ENCODE measurements at places on chromosomes 3 and 15.
A peak's percentile ranks its signal among the peaks of the same experiment; 100 is the strongest.

DNA sequence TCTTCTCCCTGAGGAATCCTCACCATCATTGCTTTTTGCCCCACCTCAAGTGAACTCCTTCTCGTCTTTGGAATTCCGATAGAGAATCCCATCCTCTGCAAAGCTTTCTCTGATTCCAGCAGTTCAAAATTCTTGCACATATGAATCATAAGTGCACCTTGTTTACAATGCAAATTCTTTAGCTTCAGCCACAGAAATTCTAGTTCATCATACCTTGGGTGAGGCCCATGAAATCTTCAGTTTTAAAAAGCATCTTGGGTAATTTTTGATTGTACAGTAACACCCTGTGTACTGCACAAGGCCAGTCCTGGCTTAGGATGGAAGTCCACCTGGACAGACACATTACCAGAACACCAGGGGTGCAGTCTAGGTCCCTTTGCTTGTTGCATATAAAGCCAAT is 30.8 kb downstream of the MDFIC2 start:
- DNase-seq = no peak
- no peaks in the 10 kb centered on the region for H3K4me1 ChIP-seq
- no peaks in the 10 kb centered on the region for H3K27me3 ChIP-seq
- no peak overlapping the region for H3K4me3 ChIP-seq

- no peaks in the 10 kb centered on the region for H3K27me3 ChIP-seq
- no peak for DNase-seq
- H3K27ac ChIP-seq = no peak overlapping the region
- H3K4me1 ChIP-seq = no peaks in the 10 kb centered on the region
- no peaks in the 10 kb centered on the region for H3K36me3 ChIP-seq
These were observed 393 bp upstream of the CPNE9 start for GRCh38 chr3:9703240-9703639.

DNA sequence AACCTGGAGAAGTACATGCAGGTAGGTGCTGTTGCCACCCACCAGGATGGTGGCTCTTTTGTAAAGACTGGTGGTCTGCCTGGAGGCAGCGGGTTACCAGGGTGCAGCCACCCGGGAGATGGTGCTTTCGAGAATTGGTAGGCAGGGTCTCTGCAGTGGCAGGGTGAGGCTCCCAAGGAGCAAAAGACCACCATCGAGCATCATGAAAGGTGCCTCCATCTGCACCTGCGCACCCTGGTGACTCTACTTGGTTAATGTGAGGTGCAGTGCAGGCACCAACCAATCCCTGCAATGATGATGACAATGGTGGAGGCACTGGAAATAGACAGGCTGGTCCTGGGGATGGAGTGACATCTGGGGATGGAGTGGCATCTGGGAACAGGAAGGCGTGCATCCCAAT is 236.7 kb downstream of the ADAMTS17 start:
- H3K27ac ChIP-seq = no peak overlapping the region
- H3K36me3 ChIP-seq = no peaks in the 10 kb centered on the region
- H3K27me3 ChIP-seq = no peaks in the 10 kb centered on the region
- no peaks in the 10 kb centered on the region for H3K4me1 ChIP-seq

DNA sequence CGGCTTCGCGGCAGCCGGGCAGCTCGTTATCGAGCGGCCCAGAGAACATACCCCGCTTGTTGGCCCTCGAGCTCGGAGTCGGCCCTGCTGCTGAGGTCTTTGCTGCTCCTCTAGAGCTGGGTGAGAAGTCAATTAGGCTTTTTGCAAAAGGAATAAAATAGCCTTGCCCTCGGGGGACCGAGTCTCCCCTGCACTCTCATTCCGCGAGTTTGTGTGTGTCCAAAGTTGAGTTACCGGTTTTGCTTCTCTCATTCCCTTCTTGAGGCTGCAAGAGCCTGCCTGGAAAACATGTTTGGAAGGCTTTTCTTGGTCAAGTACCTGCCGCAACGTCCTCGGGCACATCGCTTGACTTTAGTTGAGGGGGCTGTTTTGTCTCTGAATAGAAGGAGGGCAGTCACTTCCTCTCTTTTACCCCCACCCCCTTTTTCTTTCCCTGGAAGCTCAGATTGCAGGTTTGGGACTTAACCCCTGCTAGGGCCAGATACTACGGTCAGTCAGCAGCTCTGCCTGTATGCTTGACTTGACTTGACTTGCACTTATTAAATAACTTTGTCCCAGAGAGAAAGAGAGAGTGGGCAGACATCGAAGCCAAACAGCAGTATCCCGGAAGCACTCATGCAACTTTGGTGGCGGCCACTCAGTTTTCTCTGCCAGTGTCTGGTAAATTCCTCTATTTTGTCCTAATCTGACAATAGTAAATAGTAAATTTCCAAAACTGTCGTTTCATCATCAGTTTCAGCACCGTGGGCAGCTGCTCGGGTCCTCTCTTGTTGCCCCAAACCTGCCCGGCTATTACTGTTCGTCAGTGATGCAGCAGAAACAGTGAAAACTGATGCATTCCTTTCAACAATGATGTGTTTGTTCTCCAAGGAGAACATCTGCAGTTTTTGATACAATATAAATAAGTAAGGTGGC is 609 bp downstream of the RNF13 start:
- no peaks in the 10 kb centered on the region for H3K36me3 ChIP-seq
- H3K27me3 ChIP-seq = no peaks in the 10 kb centered on the region
- peak overlapping the region; percentile 69 for H3K27ac ChIP-seq
- peak overlapping the region; percentile 89 for H3K4me3 ChIP-seq
- H3K4me1 ChIP-seq = peaks cover 17% of the 10 kb centered on the region

- no peak overlapping the region for H3K27ac ChIP-seq
- no peak overlapping the region for H3K4me3 ChIP-seq
- no peaks in the 10 kb centered on the region for H3K27me3 ChIP-seq
- no peaks in the 10 kb centered on the region for H3K4me1 ChIP-seq
- H3K36me3 ChIP-seq = no peaks in the 10 kb centered on the region
These were observed 876 bp upstream of the ZNF385D start for GRCh38 chr3:21751886-21752285.

DNA sequence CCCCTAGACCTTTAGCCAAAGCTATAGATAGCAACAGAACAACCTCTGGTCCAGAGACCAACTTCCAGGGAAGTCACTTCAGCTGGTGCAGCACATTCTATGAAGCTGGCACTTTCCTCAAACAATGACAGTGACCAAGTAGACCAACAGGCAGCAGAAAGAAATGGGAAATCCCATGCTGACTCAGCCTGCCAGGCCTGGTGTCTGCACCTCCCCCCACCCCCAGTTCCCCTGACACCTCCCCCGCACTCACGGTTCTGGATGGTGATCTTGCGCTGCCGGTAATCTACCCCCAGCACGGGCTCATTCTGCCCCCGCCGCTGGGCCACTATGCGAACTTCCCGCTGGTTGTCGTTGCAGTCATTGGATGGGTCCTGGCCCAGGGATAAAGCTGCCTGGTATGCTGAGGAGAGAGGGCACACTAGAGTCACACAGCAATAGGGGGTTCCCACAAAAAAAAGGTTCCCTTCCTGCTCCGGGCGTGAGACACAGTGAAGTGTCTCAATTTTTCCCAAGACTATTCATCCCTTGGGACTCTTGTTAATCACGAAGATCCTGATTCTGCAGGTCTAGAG is 17.0 kb downstream of the ILDR1 start:
- H3K4me1 ChIP-seq = peaks cover 36% of the 10 kb centered on the region
- H3K36me3 ChIP-seq = no peaks in the 10 kb centered on the region
- no peak for DNase-seq
- no peaks in the 10 kb centered on the region for H3K27me3 ChIP-seq
- peak overlapping the region; percentile 85 for H3K27ac ChIP-seq

Data from MM.1S (cell line).